ENCODE measurements at places on chromosomes 12 and 14. TPM values are rescaled to one million over a fixed set of nuclear protein-coding genes. Genes with fewer than 3 reads are reported as not detected.

DNA sequence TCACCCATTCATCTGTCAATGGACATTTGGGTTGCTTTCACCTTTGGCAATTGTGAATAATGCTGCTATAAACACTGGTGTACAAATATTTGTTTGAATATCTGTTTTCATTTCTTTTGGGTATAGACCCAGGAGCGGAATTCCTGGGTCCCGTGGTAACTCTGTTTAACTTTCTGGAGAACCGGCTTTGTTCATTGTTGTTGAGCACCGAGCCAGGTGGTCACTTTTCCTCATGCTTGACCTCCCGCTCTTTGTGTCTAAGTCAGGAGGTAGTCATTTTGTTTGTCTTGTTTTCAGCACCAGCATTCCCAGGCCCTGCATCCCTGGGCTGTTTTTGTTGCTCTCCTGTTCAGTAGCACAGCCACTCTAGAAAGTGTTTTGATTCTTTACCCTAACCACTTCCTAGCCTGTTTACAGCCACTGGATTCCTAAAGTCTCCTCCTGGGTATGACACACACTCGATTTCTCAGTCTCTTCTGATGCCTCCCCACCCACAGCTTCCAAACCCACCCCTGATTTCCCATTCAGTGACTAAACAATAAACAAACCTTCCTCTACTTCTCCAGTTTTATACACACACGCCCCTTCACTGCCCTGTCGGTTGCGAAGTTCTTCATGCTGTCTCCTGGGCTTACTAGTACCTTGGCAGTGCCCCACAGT, 37.9 kb downstream of the B4GALNT3 start:
- DNase-seq = no peak

- no peak for DNase-seq
Measured at GRCh38 chr14:90728951-90729350, 87.3 kb downstream of the TTC7B start.

The CRACR2A gene
- polyA plus RNA-seq = 1.2 TPM

GRCh38 chr14:85024931-85025330, 505.0 kb upstream of the FLRT2 start:
- DNase-seq = no peak

DNA sequence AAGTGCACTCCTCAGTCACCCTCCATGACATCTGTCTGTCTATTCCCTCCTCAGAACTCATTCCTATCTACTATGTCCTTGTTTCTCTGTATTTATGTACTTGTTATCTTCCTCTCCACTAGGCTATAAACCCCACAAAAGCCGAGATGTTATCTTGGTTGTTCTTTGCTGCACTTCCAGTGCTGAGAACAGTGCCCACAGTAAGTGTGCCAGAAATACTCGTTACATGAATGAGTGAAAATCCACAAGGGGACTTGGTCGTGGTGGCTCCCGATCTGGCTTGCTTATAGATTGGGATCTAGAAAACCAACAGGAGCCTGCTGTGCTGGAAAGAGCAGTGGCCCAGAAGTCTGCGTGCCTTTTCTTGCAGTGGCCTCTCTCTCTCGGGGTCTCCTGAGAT, 111.9 kb upstream of the PRMT8 start:
- no peak for DNase-seq

The OR4K5 gene
- not detected for polyA plus RNA-seq

GRCh38 chr12:56601503-56601902, 28.6 kb downstream of the BAZ2A start:
- no peak for DNase-seq

- no peak for DNase-seq
Measured at GRCh38 chr14:30915596-30915995, 41.2 kb downstream of the COCH start.

The DDHD1 gene
- 8.3 TPM for polyA plus RNA-seq
